Activated T-cell treated with anti-CD3 and anti-CD28 coated beads, Interleukin-2, amount 50 U/mL, for 72 hours (primary cell): ENCODE measurements at places on chromosomes 3 and 15. TPM values are rescaled to one million over a fixed set of nuclear protein-coding genes. Genes with fewer than 3 reads are reported as not detected.

RAB6B gene
- 7.2 TPM for total RNA-seq

GOLGA6B gene
- total RNA-seq, result not detected

C2CD4A gene
- 1.8 TPM for total RNA-seq

SYNPR gene
- not detected for total RNA-seq

DNA sequence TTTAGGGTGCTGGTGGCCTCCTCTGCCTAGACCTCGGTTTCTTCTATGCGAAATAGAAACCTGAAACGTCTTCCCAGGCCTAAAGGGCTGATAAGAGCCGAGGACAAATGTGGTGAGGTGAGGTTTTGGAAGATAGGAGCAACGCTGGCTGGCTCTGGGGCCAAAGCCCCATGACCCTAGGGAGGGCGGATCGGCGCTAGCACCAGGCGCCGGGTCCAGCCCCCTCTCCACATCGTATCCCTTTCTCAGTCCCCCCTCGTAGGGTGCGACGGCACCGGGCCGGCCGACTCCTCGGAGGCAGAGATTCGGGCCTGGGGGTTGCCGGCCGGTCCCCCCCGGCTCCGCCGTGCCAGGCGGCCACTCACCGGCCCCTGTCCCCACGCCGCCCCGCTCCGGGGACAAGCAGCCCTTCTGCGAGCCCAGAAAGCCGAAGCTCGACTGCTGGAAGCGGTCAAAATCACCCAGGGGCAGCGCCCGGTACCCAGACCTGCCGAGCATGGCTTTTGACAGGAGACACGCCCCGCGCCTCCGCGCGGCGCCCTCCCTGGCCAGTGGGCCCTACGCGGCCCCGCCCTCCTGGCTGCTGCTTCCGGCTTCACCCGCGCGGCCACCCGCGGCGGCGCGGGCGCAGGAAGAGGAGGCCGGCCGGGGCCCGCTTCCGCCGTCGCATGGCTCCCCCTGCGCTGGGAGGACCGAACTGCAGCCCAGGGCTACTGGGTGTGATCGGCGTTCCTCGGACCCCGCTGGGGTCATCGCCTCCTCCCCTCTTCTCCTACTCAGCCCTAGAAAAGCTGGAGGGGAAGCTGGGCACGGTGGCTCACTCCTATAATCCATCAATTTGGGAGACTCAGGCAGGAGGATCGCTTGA, at the start of gene STOML1:
Gene STOML1, minus strand, starts transcription at position 570 of the 868 bp plus-strand sequence. Its CDS starts 72 bp downstream, at position 498.
- H3K36me3 ChIP-seq, result peaks cover 4% of the 10 kb centered on the region
- peak within 1 kb of the TSS; percentile 90 for H3K27ac ChIP-seq

GRCh38 chr3:150324788-150325187, 83.3 kb upstream of the TSC22D2 start:
- no peak overlapping the region for H3K4me3 ChIP-seq
- H3K27me3 ChIP-seq, result peaks cover 44% of the 10 kb centered on the region
- peaks cover 13% of the 10 kb centered on the region for H3K4me1 ChIP-seq
- H3K36me3 ChIP-seq, result no peaks in the 10 kb centered on the region

DNA sequence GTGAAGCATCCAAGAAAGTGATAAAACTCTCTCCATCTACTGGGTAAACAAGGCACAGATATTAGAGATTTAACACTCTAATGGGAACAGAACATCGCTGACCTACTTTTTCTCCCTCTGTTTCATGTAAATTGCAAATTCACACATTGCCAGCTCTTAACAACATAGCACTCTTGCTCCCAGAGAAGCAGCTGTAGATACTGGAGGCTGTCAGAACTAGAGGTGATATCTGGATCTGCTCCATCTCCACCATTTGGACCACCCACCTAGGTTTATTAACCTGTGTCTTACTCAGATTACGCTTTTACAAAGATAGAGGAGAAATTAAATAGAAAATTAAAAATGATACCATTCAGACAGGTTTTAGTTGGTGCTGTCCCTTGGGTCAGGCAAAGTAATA, 289.1 kb upstream of the CRBN start:
- no peaks in the 10 kb centered on the region for H3K36me3 ChIP-seq
- no peaks in the 10 kb centered on the region for H3K4me1 ChIP-seq

GRCh38 chr15:73712107-73712506, 27.9 kb downstream of the CD276 start:
- H3K4me3 ChIP-seq, result no peak overlapping the region
- no peak overlapping the region for H3K27ac ChIP-seq
- H3K36me3 ChIP-seq, result no peaks in the 10 kb centered on the region
- H3K27me3 ChIP-seq, result peaks cover 7% of the 10 kb centered on the region

DNA sequence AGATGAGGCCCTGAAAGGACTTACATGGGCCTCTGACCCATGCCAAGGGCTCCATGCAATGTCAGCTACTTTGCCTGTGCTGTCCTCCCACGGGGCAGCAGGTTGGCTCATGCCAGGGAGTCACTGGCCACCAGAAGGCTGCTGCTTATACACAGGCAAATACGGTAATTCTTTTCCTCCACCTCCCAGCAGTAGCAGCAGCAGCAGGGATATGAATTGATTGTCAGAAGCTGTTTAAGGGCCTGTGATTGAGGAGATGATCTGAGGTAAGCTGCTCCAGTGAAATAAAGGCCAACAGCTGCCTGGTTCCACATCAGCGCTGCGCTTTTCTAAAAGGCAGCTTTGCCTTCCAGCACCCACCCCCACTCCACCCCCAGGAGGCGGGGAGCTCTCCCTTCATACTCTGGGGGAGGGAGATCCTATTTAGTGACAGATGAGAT, 250.5 kb downstream of the SHQ1 start:
- no peaks in the 10 kb centered on the region for H3K36me3 ChIP-seq
- no peak overlapping the region for H3K27ac ChIP-seq
- H3K4me3 ChIP-seq, result no peak overlapping the region
- peaks cover 10% of the 10 kb centered on the region for H3K27me3 ChIP-seq
- DNase-seq, result no peak
- peaks cover 6% of the 10 kb centered on the region for H3K4me1 ChIP-seq

GRCh38 chr3:132629928-132630327, 29.7 kb downstream of the ACAD11 start:
- H3K4me1 ChIP-seq, result peaks cover 9% of the 10 kb centered on the region
- no peak for DNase-seq
- no peaks in the 10 kb centered on the region for H3K27me3 ChIP-seq

- peak overlapping the region; percentile 68 for H3K4me3 ChIP-seq
- DNase-seq, result peak; percentile 5
- no peaks in the 10 kb centered on the region for H3K36me3 ChIP-seq
- H3K27me3 ChIP-seq, result peaks cover 5% of the 10 kb centered on the region
- peaks cover 17% of the 10 kb centered on the region for H3K4me1 ChIP-seq
Measured at GRCh38 chr3:120559242-120560061, 36.7 kb upstream of the NDUFB4 start.

DNA sequence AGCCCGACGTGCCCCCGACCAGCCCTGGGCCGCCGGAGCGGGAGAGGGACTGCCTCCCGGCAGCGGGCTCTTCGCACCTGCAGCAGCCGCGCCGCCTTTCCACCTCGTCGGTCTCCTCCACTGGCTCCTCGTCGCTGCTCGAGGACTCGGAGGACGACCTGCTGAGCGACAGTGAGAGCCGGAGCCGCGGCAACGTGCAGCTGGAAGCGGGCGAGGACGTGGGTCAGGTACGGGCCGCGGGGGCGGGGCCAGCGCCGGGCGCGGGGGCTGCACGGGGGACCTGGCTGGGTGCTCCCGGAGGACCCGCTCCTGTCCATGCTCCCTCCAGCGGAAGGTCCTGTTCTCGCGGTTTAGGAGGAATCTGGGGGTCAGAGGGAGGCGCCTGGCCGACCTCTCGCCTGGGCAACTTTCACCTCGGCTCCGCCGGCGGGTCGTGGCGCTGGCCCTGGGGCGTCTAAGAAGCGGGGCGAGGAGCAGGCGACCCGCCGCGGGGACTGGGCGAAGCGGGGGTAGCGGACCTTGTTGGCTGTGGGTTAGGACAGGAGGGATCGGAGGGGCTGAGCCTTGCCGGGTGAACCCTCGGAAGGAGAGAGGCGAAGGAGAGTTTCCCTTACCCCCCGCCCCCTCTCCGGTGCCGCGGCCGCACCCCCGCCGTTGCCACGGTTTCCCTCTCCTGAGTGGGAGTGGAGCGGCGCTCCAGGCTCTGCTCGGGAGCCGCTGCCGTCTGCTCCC, 682 bp downstream of the ITPKA start:
- H3K4me3 ChIP-seq, result peak overlapping the region; percentile 84
- H3K27me3 ChIP-seq, result peaks cover 50% of the 10 kb centered on the region
- peak; percentile 66 for DNase-seq
- H3K36me3 ChIP-seq, result peaks cover 2% of the 10 kb centered on the region

DNA sequence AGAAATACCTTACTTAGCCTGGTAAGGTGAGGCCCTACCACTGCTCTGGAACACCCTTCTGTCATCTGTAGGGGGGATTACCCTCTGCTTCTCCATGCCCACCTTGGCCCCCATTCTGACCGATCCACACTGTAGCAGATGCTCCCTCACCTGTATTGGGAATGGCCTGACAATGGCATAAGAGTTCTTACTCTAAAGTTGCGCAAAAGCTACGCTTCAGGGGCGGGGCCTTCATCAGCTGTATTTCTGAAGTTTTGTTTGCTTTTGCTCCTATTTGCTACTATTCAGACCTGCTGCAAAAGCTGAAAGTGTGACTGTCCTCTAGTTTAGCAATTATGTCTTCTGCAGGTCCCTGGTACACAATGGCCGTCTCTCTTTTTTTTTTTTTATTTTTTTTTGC, 252.6 kb downstream of the TLE3 start:
- H3K4me1 ChIP-seq, result peaks cover 16% of the 10 kb centered on the region
- no peaks in the 10 kb centered on the region for H3K36me3 ChIP-seq
- no peak overlapping the region for H3K4me3 ChIP-seq
- no peak for DNase-seq
- peaks cover 9% of the 10 kb centered on the region for H3K27me3 ChIP-seq

DNA sequence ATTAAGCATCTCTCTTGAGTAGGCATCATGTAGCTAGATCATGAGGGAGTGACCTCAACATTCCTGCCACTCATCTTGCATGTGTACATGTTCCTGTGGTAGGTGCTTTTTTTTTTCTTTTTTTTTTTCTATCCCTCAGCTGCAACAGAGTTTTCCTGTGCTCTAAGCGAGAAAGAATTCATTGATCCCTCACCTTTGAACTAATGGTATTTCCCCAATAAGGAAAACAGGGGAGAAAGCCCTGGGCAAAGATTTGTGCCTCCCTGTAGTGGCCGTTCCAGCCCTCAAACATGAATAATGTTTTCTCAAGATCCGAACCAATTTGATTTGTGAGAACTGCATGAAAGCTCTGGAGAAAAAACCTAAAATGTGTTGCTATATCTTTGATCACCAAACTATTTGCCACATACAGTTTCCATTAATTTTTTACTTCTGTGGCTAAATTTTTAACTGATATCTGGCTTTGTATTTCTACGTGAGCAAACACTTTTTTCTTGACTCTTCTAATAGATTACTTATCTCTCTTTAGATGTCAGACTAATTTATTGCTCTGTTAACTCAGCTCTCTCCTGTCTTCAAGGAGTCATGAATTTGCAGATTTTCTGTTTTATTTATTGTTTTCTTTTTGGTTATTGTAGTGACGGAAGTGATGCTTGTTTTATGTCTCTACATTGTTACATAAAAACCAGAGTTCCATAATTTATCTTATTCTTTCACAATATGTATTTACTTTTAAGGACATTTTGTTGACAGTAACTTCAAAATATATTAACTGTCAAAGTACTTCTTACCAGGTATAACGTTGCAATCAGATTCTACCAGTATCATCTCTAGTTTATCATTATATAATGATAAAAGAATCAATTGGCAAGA, 1396.5 kb downstream of the OTOL1 start:
- H3K27ac ChIP-seq, result no peak overlapping the region
- DNase-seq, result no peak
- H3K4me3 ChIP-seq, result no peak overlapping the region
- H3K27me3 ChIP-seq, result no peaks in the 10 kb centered on the region

DNA sequence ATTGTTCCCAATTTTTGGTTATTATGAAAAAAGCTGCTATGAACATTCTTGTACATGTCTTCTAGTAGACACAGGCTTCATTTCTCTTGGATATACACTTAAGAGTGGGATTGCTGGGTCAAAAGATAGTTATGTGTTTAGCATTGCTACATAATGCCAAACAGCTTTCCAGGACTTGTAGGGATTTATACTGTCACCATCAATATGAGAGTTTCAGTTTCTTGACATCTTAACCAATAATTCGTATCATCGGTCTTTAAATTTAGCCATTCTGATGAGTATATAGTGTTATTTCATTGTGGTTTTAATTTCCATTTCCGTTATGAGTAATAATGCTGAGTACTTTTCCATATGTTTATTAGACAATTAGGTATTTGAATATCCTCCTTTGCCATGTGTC, 190.3 kb upstream of the PFN2 start:
- H3K36me3 ChIP-seq, result no peaks in the 10 kb centered on the region
- no peak for DNase-seq
- no peak overlapping the region for H3K4me3 ChIP-seq
- no peak overlapping the region for H3K27ac ChIP-seq

DNA sequence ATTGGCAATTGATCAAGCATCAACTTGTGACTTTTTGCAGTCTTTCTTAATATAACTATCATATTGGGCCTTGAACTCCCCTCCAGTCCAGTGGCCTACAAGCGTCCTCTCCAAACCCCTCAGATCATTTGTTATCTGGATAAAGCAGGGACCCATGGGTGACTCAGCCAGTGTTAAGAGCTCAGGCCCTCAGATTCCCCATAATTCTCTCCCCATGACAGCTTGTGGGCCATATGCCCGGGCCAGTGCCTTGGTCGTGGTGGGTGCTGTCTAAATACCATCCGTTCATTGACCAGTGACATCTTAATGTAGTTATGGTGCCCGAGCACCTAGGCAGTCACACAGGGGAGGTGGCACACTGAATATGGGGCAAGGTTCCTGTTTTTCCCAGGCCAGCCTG, 18.1 kb downstream of the MCF2L2 start:
- no peak for DNase-seq
- H3K4me3 ChIP-seq, result no peak overlapping the region
- no peaks in the 10 kb centered on the region for H3K4me1 ChIP-seq
- H3K36me3 ChIP-seq, result no peaks in the 10 kb centered on the region
- H3K27me3 ChIP-seq, result no peaks in the 10 kb centered on the region

- no peak overlapping the region for H3K4me3 ChIP-seq
- H3K36me3 ChIP-seq, result no peaks in the 10 kb centered on the region
- DNase-seq, result no peak
- peaks cover 60% of the 10 kb centered on the region for H3K4me1 ChIP-seq
- H3K27me3 ChIP-seq, result no peaks in the 10 kb centered on the region
- H3K27ac ChIP-seq, result peak overlapping the region; percentile 92
Measured at GRCh38 chr3:177177749-177178221, 19.5 kb downstream of the TBL1XR1 start.
